ENCODE measurements at places on chromosomes 6 and 20.

GRCh38 chr6:83708970-83709747 lies at the start of gene SNAP91:
SNAP91 (minus strand) TSS chr6:83709101; CDS start chr6:83707927, 1,174 bp downstream.
- peak; percentile 1 for DNase-seq

DNA sequence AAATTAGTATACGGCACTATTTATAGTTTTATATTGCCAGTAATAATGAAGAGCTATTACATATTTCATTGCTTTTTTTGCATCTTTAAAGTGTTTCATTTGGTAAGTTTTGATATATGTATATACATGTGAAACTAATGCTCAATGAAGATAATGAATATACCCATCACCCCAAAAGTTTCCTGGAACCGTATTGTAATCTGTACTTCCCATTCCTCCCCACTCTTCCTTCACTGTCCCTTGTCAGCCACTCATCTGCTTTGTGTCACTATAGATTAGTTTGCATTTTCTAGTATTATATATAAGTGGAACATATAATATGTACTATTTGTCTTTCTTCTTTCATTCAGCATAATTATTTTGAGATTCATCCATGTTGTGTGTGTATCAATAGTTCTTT lies 10.3 kb upstream of the TBC1D32 start:
- no peak for DNase-seq

DNA sequence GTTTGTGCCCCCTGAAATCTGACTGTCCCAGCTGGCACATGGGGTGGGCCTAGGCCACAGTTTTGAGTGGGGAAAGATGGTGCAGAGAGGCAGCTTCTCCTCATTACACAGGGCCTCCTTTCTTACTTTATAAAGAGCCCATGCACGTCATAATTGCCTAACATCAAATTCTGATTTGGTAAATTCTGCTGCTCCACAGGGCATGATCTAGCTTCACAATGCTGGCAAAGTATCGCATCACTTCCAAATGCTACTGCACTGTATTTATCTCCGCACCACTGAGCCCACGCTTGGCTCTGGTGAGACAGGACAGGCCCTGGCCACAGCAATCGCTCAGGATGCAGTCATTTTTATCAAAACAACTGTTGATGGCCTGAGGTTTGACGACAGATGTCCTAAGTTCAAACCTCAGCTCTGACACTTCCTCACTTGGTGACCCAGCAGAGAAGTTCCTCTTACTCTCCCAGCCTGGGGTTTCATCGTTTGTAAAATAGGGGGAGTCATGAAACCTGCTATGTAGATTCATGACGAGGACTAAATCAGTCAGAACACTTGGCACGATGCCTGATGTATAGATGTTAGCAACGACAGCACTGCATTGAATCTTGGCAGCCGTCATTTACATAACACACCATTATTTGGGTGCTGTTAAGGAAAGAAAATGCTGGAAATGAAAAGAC lies 187.9 kb downstream of the TTLL2 start:
- no peak for DNase-seq

DNA sequence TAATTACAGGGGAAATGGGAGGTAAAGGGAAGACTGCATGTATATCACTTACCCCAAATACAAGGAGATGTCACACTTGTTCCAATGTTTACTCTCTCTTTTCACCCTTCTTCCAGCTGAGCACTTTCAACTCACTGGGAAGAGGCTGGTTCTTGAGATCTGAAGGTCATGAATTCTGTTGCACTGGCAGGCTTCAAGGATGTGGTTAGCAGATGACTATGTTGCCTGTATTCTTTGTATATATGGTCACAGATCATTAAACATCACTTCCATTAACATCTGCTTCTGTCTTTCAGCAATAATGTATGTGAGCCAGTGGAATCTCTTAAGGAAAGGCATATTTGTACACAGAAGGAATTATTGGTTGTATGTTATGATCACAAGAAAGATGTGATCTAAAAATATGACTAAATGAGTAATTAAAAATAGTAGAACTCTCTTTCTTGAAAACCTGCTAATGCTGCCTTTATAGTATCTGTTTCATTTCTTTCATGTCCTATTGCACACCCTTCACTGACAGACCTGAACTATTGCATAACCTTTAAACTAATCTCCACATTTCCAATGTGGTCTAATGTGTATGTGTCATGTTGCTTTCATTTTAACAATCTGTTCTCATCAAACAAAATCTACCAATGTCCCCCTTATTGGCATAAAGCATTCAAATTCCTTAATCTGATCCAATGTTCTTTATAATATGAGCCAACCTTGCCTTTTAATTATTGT lies 131.4 kb upstream of the EPHA7 start:
- no peak for DNase-seq

GRCh38 chr6:156963712-156964700 lies 186.8 kb downstream of the ARID1B start:
- peak; percentile 85 for DNase-seq

GRCh38 chr20:15675061-15675514 lies 898.2 kb downstream of the KIF16B start:
- DNase-seq, result peak; percentile 60

DNA sequence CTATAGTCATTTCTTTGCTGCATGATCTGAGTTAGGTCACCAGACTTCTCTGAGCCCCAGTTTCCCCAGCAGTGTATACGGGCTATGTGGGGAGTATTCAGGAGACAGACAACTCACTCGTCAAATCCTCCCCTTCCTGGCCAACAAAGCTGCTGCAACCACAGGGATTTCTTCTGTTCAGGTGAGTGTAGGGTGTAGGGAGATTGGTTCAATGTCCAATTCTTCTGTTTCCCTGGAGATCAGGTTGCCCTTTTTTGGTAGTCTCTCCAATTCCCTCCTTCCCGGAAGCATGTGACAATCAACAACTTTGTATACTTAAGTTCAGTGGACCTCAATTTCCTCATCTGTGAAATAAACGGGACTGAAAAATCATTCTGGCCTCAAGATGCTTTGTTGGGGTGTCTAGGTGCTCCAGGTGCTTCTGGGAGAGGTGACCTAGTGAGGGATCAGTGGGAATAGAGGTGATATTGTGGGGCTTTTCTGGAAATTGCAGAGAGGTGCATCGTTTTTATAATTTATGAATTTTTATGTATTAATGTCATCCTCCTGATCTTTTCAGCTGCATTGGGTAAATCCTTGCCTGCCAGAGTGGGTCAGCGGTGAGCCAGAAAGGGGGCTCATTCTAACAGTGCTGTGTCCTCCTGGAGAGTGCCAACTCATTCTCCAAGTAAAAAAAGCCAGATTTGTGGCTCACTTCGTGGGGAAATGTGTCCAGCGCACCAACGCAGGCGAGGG lies 594 bp upstream of the CDKN1A start:
- no peak for DNase-seq

DNA sequence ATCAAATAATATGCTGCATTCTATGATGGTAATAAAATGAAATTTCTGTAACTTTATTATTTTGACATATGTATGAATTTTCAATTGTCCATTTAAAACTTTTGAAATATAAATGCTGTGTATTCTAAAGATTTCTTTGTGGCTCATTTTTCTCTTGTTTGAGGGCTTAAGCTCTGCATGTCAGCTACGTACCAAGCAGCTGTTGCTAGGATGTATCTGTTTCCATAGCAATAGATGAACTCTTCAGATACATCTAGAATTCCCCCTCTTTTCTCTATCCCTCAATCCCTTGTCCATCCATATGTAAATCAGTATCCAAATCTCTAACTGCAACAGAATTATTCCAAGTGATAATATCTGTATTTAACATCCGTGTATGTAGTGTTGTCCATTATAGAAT lies 76.5 kb upstream of the OPRM1 start:
- DNase-seq, result no peak

GRCh38 chr20:10646886-10647420 lies 26.8 kb downstream of the JAG1 start:
- no peak for DNase-seq

- DNase-seq, result peak; percentile 9
Measured at GRCh38 chr6:159533568-159533967, 159.5 kb downstream of the SOD2 start.

DNA sequence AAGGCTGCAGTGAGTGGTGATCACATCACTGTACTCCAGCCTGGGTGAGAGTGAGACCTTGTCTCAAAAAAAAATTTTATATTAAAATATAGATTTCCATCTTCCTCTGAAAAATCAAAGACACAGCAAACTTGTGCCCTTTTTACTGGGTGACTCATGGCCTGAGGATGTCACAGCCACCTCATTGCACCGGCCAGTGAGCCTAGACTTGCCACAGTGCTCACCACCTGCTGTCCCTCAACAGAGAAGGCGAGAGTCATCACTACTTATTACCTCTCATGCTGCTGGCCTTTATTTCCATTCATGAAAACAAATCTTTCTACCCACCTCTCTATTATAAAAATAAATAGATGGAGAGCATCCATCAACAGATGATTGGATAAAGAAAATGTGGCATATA lies 295.8 kb downstream of the PREX1 start:
- DNase-seq, result no peak

GRCh38 chr6:33024521-33024920 lies 15.1 kb upstream of the HLA-DOA start:
- DNase-seq, result no peak

GRCh38 chr6:22113026-22113766 lies 183.6 kb downstream of the PRL start:
- peak; percentile 88 for DNase-seq

DNA sequence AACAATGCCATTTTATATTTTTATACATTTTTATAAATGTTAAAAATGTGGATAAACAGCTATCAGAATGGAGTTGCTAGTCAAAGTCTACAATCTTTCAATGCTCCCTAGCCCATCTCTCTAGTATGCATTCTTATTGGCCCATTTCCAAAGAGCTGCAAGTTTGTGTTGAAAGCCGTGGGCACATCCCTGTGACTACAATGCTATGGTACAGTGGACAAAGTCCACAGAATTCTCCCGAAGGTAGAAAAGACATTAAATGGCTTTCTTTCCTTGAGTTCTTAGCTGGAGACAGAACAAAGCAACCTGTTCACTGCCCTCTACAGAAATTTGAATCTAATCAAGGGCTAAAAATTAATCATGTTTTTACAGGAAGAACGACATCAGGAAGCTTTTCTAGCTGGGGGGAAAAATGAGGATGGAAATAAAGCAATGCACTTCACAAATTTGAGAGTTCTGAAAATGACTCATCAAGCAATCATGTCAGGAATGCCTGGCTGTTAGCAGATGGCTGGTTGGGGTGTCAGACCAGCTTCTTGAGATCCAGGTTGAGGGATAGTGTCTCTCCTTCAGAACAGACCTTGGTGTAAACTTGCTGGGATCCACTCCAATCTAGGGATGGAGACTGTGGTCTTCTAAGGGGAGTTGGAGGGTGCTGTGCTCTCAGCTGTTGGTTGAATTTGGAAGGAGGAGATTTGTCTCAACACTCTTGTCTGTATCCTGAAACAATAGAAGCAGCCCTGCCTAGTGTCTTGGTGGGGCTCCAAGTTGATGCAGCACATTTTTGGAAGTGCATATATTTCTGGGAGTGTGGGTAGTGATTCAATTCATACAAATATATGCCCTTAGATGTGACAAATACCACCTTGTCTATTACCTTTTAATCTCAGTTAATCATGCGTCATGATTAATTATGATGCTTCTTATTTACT lies 143.4 kb upstream of the PHACTR1 start:
- DNase-seq, result peak; percentile 38

DNA sequence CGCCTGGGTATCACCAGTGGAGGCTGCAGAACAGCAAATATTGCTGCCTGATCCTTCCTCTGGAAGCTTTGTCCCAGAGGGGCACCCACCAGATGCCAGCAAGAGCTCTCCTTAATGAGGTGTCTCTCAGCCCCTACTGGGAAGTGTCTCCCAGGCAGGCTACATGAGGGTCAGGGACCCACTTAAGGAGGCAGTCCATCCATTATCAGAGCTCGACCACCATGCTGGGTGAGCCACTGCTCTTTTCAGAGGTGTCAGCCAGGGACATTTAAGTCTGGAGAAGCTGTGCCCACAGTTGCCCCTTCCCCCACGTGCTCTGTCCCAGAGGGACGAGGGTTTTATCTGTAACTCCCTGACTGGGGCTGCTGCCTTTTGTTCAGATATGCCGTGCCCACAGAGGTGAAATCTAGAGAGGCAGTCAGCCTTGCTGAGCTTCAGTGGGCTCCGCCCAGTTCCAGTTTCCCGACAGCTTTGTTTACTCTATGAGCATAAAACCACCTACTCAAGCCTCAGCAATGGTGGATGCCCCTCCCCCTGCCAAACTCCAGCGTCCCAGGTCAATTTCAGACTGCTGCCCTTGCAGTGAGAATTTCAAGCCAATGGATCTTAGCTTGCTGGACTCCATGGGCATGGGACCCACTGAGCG lies 25.9 kb upstream of the AIG1 start:
- DNase-seq, result no peak

DNA sequence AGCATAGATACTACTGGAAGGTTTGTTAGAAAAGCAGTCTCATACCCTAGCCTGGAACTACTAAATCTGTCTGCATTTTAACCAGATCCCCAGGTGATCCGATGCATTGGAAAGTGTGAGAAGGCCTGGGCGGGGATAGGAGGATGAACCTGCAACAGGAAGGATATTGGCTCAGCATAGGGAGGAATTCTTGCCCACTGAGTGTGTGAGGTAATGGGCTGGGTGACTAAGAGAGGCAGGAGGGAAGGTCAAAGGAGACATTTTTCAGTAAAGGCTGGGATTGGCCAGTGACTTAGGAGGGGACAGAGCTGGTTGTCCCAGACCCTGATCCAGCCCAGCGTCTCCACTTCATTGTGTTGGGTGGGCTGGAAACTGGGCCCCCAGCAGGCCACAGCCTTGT lies 191.0 kb upstream of the LRFN2 start:
- no peak for DNase-seq

DNA sequence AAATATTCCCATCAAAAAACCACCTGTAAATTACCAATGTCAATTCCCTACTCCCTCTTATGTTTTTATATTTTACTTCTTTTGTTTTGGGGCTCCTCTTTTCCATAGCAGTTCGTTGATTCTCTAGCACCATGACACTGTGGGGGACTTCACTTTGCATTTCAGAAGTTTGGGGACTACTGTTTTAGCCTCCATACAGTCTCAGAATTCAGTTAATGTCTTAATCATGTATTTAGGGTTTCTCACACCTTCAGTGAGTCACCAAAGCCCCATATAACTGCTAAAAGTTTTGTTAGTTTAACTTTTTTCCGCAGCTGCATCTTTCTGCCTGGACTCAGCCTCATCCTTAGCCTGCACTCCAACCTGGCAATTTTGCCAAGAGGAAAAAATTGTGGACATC lies 20.7 kb upstream of the AIG1 start:
- DNase-seq, result no peak
